ENCODE measurements at places on chromosomes 12 and 14.

GRCh38 chr14:37865719-37866549 is 270.5 kb downstream of the TTC6 start:
- DNase-seq, result no peak

DNA sequence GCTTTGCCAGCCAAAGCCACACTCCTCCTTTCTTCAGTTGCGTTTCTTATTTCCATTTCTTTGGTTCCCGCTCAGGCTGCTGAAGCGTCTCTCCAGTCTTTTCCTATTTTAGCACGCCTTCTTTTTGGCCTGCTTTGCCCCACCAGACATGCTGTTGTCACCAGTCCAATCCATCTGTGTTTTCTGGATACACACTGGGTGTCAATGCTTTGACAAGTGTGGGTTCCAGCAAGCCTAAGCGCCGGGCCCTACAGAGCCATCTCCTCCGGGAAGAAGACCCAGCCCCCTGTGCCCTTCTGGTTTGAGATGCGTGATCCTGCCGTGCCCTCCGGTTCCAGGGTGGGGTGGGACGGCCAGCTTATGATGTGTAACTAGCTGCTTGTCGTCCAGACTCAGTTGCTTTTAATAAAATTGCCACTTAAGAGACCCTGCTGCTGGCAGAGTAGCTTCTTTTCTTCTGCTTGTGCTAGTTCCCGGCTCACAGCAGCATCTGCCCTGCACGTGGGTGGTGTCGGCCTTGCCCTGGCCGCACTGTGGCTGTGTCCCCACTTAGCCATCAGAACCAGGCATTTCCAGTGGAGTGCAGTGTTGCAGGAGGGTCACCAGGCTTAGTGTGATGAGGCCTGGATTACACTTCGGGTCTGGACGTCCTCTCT is 29.7 kb downstream of the EML1 start:
- no peak for DNase-seq

DNA sequence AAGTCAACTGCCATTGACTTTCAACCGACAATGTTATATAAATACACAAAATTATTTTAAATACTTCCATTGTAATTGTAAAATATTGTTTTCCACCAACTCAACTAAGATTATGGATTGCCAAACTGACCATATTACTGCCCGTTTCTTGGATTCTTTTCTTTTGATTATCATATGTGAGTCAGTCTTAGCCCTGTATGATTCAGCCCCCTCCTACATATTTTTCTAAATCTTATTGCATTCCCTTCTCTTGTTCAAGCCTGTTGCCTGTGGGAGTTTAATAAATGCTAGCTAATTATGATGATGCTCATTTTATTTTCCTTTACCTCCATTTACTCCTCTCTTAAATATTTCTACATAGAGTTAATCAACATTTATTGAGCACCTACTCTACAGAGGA is 6.8 kb downstream of the RASSF9 start:
- peak; percentile 81 for DNase-seq

DNA sequence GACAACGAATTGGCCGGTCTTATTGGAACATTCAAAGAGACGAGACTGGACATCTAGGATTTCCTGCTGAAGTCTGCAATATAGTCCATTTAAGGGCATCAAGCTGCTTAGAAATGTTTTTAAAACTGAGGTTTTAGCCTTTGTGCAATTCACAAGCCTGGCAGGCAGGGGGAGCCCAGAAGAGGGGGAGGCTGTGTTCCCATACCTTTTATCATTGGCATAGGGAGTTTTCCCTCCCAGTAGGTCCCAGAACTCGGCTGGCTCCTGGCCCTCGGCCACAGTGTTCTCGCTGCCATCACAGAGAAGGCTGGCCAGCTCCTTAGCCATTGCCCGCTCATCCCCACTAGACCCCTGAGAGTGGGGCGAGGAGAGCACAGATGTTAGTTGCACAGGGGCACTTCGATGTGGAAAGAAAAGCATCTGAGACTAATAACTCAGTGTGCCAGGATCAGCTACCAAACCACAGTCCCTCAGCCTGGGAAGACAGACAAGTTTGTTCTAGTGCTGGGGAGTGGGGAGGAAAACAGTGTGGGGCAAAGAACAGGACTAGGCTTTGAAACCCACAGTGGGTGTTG is 15.1 kb downstream of the AVIL start:
- peak; percentile 72 for DNase-seq

- DNase-seq, result no peak
These were observed 226.2 kb downstream of the ADAMTS20 start for GRCh38 chr12:43325786-43326185.

GRCh38 chr14:35400648-35401421 is 3.7 kb downstream of the NFKBIA start:
- DNase-seq, result peak; percentile 38

GRCh38 chr12:124434951-124435805 is 132.2 kb downstream of the NCOR2 start:
- no peak for DNase-seq

DNA sequence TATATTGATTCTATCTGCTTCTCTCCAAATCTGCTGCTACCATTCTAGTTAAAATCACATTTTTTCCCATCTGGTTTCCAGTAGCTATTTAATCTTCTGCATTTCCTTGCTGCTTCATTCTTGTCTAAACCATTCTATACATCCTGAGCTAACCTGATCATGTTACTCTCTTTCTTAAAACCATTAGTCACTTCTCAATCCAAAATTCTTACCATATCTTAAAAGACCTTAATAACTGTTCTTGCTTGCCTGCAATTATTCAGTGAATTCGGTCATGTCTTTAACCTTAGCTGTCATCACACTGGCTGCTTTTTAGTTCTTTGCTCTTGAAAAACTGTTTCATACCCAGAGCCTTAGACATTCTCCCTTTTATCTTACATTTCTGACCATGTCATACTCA is 56.4 kb upstream of the PZP start:
- DNase-seq, result no peak

- peak; percentile 95 for DNase-seq
These were observed 24.0 kb downstream of the SSH1 start for GRCh38 chr12:108833355-108833733.

DNA sequence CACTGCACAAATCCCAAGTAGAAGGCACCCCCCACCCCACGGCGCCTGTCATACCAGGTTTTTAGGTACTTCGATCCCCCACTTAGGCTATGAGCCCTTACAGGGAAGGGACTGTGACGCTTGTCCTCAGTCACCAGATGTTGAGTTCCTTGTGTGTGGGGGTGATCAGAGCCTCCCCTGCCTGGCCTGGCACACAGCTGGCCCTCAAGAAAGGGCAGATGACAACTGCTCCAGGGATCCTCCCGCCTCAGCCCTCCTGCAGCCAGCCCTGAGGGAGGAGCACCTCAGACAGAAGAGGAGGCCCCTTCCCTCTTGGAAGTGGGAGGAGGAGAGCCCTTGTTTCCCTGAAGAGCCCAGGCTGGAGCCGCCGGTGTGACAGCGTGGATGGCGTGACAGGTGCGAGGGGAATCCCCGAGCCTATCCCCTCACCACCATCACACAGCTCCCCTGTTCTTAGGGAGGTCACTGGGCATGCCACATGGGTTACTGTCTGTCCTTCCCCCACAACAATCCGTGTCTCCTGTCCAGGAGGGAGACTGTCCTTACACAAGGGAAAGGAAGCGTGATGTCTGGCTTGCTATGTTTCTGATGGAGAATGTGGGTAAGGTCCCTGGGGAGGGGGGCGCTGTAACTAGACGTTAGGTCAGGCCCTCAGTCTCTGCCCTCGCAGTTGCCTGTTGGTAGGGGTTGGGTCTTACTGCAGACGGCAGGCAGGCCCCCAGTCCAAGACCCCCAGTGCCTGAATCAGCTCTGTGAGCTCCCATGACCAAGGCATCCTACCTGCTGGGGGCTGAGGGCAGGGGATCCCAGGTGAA is 31.4 kb downstream of the P2RX4 start:
- no peak for DNase-seq

- DNase-seq, result no peak
These were observed 7.8 kb upstream of the EGLN3 start for GRCh38 chr14:33958605-33959226.

GRCh38 chr14:105477660-105478397 is 3.2 kb downstream of the CRIP2 start:
- DNase-seq, result no peak

GRCh38 chr12:90216020-90216552 is 507.4 kb upstream of the ATP2B1 start:
- no peak for DNase-seq

All from GM23248 (cell line).